ENCODE measurements at places on chromosomes 3 and 15.

DNA sequence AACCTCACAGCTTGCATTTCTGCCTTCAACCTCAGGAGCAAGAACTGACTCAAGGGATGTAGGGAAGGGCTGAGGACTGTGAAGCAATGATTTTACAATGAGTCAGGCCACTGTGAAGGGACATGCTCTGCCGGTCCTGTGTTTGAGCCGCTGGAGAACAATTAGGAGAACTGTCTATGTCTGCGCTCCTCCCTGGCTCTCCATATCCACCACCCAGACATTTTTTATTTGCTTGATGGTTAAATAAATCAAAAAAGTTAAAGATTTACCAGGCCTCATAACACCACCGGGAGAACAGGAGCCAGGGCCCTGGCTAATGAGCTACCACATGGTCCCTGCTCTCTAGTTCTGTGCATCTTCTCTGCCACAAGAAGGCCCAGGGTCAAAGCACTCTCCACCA, 29.6 kb downstream of the SEC61A1 start:
- DNase-seq: no peak

GRCh38 chr3:170383567-170383966, 26.1 kb downstream of the SKIL start:
- DNase-seq: no peak

- DNase-seq: no peak
Observed at GRCh38 chr3:196517919-196518318, 2.8 kb upstream of the SMCO1 start.

- DNase-seq: no peak
Observed at GRCh38 chr3:43206632-43207031, 79.7 kb upstream of the SNRK start.

DNA sequence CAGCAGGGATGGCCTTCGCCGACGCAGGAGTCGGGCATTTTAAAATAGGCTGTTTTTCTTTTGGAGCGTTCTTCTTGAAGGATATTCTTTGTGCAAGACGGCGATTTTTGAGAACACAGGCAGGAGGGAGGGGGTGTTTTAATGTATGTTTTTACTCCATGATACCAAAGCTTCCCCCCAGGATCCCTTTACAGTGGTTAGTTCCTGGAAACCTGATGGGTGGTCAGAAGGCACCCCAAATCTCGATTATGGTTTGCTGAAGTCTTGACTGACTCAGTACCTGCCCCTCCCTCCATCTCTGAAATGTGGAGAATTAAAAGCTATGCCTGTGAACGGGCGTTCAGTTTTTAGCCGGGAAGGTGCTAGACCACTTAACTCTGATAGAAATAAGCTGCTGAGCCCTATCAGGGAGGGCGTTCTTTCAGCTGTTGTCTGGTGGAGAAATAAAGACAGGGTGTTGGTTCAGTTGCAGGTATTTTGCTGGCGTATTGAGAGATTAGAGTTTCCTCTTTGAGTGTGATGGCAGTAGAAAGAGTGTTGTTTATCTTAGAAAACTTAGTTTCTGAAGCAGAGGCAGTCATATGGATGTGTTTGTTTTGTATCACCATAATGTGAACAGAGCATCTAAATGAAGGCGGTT, 3.4 kb downstream of the IGF1R start:
- no peak for DNase-seq

DNA sequence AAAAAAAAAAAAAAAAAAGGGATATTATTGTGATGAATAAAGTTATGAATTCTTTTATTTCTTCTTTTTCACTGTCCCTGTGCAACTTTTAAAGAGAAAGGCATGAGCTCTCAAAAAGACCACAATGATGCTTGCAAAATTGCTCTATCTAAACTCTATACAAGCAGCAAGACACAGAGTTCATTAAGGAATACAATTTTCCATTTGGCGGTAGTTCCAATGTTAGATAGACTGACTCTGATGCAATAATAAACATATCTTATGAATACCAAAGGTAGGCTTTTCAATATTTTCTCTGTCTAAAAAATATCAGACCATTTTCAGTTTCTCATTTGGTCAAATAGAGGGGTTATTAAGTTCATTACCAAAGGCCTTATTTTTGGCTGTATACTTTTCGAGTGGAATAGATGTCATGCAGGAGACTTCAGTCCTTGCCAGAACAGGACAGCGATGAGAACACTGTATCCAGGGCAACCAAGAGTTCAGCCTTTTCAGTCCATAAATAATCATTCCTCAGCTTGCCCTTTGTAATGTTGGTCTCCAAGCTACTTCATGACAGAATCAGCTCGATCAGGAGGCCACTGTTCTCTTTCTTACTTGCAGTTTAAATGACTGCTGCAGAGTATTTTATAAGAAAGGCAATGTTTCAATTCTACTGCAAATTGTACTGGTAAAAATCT, 162.9 kb upstream of the FAM3D start:
- no peak for DNase-seq

- DNase-seq: no peak
Observed at GRCh38 chr15:70772402-70772801, 9.0 kb upstream of the UACA start.

GRCh38 chr15:70498096-70498626, 265.2 kb downstream of the UACA start:
- no peak for DNase-seq

DNA sequence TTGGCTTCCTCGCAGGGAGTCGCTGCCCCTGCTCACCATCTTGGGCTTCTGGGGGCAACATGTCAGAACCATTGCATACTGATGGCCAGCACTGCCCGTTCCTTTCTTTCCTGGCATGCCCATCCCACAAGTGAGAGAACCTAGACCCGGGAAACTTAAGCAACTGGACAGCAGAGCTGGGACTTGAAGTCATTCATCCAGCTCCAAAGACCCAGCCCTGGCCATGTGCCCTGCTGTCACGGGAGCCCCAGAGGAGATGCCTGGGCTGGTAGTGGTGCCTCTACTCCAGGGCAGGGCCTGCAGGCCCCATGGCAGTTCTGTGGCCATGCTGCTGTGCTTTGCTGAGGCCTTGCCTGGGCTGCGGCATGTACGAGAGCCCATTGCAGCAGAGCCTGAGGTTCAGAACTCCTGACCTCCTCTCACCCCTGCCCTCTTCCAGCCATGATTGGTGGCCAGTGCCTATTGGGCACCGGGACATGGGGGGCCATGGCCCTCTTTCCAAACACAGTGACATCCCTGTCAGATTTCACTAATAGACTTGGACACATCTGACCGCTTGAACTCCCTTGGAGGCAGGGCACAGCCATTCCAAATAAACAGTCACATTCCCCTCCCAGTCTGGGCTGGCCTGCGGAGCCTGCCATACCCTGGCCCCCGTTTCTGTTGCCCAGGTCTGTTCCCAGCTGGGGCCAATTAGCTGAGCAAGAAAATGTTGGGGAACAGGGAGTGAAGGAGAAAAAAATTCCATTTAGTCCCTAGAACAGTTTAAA, 115.9 kb downstream of the EEFSEC start:
- DNase-seq: no peak

GRCh38 chr3:150036780-150037179, 66.1 kb upstream of the PFN2 start:
- DNase-seq: no peak

- no peak for DNase-seq
Observed at GRCh38 chr15:91908391-91908790, 54.9 kb downstream of the SLCO3A1 start.

DNA sequence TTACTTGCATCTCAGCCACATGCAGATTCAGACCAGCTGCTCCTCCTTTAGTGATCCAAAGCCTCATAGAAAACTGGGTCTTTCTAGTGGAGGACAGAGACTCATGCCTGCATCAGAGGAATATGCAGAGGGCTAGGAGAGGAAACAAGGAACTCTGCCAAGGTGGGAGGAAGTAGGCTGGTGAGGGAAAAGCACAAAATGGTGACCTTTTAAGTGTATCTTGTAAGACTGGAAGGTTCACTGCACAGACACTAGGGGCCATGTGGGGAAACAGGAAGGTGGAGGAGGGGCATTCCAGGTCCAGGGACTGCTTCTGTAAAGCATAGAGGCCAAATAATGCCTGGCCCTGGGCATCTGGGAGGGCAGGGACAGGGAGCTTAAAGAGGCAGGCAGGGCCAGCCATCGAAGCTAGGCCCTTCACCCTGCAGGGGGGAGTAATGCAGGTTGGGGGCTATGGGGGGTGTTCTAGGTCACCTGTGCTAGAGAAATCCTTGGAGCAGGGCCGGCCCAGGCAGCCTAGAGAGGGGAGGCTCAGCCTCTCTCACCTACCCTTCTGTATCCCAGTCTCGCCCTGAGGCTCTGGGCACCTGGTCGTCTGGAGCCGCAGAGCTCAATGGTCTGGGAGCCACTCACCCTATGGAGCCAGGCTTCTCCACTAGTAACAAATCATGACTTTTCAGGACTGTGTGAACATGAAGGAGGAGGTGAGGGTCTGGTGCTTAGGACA, 117.7 kb downstream of the DNAJB8 start:
- DNase-seq: no peak

DNA sequence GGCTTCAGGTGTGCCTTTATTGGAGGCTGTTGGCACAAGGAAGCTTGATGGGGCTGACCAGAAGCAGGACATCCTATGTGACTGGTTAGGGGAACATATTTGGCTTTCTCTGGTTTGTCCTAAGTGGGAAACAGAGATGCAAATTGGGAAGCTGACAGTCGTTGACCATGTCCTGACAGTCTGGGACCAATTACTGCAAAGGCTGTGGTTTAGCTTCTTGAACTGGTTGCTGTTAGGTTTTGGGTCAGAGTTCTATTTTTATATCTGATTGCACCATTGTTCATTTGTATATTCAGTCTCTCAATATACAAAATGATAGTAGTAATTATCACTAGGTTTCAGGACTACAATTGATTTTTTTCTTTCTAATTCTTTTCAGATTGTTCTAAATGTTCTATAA, 36.8 kb downstream of the SNTN start:
- DNase-seq: no peak

- DNase-seq: no peak
Observed at GRCh38 chr3:141998669-141999290, 122.3 kb downstream of the ATP1B3 start.
